ENCODE measurements at places on chromosomes 5 and 9.

- peak; percentile 59 for DNase-seq
Measured at GRCh38 chr5:162068412-162068811, 839 bp downstream of the GABRG2 start.

DNA sequence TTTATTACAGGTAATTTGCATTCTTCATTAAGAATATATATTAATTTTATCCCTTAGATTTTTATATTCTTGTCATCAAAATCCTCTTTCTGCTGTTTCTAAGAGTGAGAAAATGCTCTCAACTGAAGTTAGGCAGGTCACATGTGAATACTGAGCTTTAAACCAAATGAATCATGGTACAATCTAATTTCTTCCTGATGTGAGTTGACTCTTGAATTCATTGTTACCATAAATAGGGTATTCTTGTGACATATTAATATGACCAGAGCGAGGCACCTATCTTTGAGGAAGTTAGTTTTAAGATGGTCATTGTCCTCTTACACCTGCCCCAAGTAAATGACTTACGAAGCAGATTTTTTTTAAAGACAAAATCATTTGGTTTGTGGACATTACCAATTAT lies 17.4 kb downstream of the C9orf85 start:
- no peak for DNase-seq

GRCh38 chr5:100852051-100852450 lies 51.0 kb downstream of the ST8SIA4 start:
- no peak for DNase-seq

- DNase-seq, result no peak
Measured at GRCh38 chr5:174692381-174692780, 32.0 kb upstream of the MSX2 start.
